H4 (cell line): ENCODE measurements at places on chromosomes 11 and 22. TPM values are rescaled to one million over a fixed set of nuclear protein-coding genes. Genes with fewer than 3 reads are reported as not detected.
A peak's percentile ranks its signal among the peaks of the same experiment; 100 is the strongest.

CST6 gene
- total RNA-seq, result not detected in 2 replicates

GAS2 gene
- total RNA-seq, result 4.4 and 7.6 TPM in 2 replicates

KDM4D gene
- 0.66 and 0.81 TPM in 2 replicates for total RNA-seq

SYT12 gene
- 0.08 TPM in 1 of 2 replicates, not detected in the other for total RNA-seq

DNA sequence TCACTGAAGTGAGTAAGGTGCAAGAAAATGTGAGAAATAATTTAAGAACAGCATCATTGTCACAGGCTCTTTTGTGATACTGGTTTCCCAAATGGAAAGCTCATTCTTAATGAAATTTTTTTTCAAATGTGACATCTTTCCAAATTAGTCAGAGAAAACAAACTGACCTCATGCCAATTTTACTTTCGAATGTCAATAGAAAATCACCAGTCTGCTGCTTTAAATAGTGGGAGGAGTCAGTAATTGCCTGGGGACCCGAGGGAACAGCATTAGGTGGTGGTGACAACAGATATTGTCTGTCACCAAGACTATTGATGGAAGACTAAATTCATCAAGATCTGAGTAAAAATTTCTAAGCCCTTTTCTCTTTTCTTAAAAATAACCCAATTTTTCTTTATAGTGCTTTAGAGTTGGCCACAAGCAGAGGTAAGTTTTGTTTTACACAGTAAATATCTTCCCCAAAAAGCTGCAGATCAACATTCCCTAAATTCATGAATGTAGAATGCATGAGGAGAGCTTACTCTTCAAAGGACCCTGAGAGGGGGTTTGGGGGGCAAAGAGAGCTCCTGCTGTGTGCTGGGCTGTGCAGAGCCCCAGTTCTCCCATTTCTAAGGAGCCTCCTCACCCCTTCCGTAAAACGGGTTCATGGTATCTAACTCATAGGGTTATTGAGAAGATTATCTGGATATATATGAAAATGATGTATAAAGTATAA, 95.1 kb downstream of the PIWIL4 start:
- no peak for DNase-seq

- DNase-seq, result no peak
Measured at GRCh38 chr11:64023712-64024710, 11.7 kb upstream of the FLRT1 start.

DNA sequence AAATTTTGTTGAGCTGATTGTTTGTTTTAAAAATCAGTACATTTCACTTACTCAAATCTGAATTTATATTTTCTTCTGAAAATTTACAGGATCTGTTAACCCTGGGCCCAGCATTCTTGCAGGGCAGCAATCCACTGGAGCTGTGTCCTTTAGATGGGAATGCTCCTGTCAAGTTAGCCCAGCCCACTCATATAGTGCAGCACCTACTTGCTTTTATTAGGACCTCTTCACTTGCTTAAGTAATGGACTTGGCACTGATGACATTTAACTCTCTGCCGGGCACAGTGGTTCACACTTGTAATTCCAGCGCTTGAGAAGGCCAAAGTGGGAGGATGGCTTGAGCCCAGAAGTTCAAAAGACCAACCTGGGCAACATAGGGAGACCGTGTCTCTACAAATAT, 89.6 kb downstream of the HSD17B12 start:
- DNase-seq, result no peak

- peak; percentile 91 for DNase-seq
Measured at GRCh38 chr22:21014202-21014725, 701 bp upstream of the P2RX6 start.

DNA sequence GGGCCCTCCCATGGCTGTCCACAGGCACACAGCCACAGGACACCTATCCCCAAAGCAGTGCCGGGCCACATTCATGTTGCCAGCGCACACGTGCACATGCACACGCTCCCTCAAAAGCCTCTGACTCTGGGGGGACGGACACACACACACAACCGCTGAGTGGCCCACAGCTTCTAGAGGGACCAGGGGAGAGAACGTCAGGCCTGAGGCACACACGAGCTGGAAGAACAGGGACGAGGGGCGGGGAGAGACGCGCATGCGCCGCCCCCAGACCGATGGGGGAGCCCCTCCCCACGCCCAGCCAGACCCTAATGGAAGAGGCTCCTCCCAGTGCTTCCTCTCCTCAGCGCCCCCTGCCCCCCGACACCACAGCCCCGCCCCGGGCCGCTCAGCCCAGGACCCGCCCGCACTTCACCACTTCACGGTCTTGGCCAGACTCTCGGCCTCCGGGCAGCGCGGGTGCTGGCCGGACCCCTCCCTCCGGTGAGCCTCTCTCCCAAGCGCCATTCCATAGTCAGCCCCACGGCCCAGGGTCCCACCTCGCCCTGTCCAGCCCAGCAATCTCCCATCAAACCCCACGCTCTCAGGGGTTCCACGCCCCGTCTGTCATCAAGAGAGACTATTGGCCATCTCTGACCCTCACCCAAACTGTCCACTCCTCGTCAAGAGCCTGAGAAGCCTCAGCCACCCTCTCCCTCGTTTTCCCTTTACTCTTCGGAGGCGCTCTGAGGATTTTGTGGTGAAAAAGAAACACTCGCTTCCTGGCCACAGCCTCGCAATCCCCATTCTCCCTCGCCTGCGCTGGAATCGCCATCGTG, 11.7 kb downstream of the NRXN2 start:
- no peak for DNase-seq

GRCh38 chr22:47189056-47189916, 426.8 kb downstream of the TBC1D22A start:
- DNase-seq, result no peak

DNA sequence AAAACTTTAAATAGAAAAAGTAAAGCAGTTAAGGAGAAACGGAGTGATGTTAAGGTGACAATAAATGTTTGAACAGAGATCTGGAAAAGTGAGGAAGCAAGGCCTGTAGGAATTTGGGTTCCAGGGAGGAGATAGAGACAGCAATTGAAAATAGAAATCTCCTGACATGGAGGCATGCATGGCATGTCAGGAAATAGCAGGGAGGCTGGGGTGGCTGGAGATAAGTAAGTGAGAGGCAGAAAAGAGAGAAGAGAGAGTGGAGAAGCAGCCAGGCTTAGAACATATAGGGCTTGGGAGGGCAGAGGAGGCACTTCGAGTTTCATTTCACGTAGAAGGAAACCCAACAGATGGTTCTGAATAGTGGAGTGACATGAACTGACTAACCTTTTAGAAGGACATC, 185.5 kb downstream of the LRRC4C start:
- DNase-seq, result no peak

DNA sequence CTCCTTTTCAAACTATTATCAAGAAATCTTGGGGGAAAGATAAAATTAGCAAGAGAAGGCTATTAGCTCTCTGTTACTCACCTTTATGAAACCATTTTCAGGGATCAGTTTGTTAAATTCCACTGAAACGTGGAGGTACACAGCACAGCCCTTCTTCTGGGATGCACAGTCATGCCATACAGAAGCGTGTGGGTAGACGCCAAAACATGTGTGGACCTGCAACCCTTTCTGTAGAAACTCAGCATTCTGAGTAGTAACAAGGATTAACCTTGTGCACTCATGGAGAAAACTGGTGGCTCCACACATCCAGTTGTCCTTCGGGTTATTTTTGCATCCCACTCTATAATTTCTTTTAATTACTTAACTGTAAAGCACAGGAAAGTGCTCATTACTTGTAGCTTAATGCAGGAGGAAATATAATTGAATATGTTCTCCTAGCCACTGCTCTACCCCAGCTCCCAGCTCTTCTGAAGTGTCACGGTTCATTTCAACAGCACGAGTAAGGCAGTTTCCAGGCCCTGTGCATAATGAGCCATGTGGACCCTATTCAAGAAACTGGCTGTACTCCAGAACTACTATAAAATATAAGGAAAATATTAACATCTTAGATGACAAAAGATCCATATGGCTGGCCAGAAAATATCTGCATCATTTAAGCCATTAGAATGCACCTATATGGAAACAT, 26.1 kb downstream of the BDNF start:
- no peak for DNase-seq

GRCh38 chr11:26227883-26228502, 103.9 kb upstream of the ANO3 start:
- DNase-seq, result no peak
